AG09319 (cell line): ENCODE measurements at places on chromosomes 2 and 18.

- DNase-seq, result no peak
These were observed 561.9 kb downstream of the ARHGAP15 start for GRCh38 chr2:143691121-143691520.

- no peak for DNase-seq
These were observed 444.4 kb downstream of the NCKAP5 start for GRCh38 chr2:133123904-133124303.

DNA sequence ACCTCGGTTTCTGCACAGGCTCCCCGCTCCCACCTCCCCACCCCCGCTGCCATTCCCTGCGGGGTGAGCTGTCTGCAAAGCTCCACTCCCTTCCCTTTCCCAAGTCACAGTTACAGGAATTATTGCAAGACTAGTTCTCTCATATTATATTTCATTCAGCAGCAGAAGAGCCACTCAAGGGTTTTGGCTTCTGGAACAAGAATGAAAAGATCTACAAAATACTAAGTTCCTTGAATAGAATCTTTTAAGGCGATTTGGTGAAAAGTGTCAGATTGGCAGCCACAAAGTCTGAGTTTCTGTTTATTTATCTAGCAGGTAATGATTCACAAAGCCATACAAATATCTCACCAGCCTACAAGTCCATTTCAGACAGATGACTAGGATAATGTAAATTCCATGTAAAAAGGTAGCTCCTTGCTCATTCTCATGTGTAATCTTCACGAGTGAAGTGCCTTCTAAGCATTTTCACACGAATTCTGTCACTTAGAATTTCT lies 221.9 kb upstream of the RBBP8 start:
- DNase-seq, result no peak

- DNase-seq, result no peak
These were observed 58.7 kb downstream of the SLC40A1 start for GRCh38 chr2:189521699-189522434.

DNA sequence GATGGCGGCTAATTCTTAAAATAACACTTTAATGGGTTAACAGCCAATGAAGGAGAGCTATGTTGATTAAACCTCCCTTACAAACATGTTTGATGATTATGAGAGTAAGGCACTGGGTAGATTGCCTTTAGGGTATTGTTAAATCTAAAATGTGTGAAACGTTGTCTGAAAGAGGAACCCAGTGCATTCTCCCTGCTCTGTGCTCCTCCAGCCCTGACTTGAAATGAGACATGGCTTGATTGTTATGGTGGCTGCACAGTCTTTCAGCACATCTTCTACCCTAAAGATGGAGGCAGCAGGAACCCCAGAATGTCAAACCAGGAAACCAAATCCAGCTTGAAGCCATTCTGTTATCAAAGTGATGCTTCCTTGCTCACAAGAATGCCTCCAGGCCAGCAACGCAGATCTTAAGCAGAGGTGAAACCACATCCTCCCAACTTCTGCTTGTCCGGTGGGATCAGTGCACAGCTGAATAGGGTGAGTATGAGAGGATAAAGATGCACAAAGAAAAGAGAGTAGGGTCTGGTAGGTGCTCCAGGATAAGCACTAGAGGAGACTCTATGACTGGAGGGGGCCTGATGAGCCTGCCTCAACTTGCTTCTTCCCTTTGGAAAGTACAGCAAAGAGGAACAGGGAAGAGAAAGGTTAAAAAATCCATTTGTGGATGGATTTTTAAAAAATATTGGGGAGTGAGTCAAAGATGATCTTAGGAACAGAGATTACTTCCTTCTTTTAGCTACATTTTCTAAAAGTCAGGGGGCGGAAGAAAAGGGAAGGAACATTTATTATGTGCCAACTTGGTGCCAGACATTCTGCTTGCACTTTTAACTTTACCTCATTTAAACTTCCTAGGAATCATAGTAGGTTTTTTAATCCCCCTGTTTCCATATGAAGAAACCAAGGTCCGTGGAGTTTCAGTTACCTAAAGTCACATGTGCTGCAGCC lies 523.0 kb downstream of the TXNL1 start:
- no peak for DNase-seq

- DNase-seq, result no peak
These were observed 29.4 kb downstream of the TMEM18 start for GRCh38 chr2:647691-648231.

GRCh38 chr2:119367472-119368099 lies 809 bp downstream of the DBI start:
- no peak for DNase-seq

- no peak for DNase-seq
These were observed 30.6 kb downstream of the SNTG2 start for GRCh38 chr2:981258-981657.
